NCI-H1417 (cell line): ENCODE measurements at places on chromosomes 16 and 17.
A peak's percentile ranks its signal among the peaks of the same experiment; 100 is the strongest.

DNA sequence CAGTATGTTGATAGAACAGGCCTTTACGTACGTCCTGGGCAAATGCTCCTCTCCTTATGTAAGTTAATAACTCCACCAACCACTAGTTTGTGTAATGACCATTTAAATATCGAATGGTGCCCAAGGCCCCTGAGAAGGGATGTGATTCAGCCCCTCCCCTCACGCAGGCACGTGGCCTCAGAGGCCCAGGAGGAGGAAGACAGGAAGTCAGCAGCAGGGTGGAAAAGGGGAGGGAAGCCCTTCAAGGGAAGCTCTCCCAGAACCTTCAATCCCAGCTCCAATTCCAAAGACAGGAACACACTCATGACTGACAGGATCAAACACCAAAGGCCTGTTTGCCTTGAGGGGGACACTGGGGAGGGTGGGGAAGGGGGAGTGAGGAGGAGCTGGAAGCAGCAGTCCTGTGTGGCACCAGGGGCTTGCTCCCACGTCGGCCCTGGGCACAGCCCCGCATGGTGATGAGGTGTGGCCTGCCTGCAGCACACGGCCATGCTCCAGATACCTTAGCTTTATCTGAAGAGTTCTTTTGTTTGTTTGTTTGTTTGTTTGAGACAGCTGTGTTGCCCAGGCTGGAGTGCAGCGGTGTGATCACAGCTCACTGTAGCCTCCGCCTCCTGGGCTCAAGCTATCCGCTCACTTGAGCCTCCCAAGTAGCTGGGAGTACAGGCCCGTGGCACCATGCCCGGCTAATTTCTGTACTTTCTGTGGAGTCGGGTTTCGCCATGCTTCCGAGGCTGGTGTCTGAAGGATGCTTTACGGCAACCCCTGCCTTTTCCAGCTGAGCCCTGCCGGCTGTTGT is 105.0 kb downstream of the ZNF778 start:
- peak; percentile 46 for DNase-seq

- no peak for DNase-seq
Observed at GRCh38 chr17:44961921-44962350, 6.2 kb downstream of the C1QL1 start.

DNA sequence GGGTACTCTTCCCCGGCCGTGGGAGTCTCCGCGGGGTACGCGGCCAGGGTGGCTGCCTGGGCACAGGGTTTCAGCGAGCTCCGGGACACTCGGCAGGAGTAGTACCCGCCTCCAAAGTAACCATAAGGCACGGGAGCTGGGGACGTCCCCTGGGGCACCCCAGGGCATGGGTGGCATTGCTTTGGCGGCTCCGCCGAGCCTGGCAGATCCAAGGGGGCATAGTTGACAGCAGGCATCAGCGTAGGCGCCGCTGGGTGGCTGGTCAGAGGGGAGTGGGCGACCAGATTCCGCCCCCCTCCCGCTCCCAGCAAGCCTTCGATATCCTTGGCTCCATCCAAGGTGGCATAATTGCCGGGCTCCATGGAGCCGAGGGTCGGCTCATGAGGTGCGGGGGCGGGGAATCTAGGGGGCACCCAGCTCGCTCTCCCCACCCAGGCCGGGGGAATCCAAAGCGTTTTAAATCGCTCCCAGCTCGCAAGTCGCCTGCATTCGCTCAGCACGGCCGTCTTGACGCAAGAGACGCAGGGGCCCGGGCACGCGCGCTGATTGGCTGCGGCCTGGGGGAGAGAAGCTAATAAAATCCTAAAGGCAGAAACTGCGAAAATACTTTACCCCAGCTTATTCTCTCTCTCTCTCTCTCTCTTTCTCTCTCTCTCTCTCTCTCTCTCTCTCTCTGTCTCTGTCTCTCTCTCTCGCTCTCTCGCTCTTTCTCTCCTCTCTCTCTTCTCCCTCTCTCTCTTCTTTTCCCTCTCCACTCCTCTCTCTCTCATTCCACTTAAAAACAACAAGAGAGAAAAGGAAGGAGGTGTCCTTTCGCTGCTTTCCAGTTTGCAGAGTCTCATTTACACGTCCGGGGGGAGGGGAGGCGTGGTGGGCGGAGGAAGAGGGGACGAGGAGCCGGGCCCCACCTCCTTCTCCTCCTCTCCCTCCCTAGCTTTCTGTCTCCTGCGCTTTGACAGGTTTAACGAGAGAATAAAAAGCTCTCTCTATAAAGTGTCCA is at the start of gene HOXB13:
HOXB13 (minus strand) TSS at position 519 of the 1,000 bp plus-strand sequence; CDS start at position 362, 157 bp downstream.
- peak; percentile 72 for DNase-seq

DNA sequence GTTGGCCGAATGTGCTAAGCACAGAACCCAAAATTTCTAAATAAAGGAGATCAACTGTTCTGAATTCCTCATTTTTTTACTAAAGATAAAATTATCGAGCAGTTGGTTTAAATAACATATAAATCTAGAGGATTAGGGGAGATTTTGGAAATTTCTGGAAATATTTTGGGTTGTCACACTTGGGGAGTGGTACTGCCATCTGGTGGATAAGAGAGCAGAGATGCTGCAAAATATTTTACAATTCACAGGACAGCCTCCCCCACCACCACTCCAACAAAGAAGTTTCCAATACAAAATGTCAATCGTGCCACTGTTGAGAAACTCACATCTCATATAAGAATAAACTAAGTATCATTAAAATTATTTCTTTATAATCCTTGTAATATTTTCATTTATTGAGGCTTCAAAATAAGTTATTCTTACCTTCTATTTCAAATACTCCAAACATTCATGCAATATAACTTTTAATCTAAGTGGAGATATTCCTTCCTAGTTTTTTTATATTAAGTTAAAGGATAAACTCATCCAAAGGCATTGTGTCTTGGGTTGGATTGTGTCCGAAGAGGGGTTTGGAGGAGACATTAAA is 17.0 kb upstream of the ABCA8 start:
- no peak for DNase-seq

DNA sequence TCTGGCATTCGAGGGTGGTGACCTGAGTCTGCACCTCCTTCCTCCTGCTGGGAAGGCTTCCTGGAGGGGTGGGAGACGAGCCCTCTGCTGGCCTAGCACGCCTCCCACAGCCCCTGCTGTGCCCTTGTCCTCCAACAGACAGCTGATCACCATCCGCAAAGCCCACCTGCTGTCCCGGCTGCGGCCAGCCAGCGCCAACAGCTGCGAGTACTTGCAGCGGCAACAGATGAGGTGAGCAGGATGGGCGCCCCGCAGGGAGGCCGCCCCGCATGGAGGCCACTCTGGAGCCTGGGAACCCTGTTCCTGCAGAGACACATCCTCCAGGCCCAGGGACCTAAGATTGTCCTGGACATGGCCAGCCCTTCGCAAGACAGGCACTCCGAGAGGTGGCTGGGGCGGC is 21.6 kb downstream of the UBALD1 start:
- peak; percentile 83 for DNase-seq

- DNase-seq, result peak; percentile 62
Observed at GRCh38 chr16:19524616-19525384, 1.1 kb downstream of the CCP110 start.

DNA sequence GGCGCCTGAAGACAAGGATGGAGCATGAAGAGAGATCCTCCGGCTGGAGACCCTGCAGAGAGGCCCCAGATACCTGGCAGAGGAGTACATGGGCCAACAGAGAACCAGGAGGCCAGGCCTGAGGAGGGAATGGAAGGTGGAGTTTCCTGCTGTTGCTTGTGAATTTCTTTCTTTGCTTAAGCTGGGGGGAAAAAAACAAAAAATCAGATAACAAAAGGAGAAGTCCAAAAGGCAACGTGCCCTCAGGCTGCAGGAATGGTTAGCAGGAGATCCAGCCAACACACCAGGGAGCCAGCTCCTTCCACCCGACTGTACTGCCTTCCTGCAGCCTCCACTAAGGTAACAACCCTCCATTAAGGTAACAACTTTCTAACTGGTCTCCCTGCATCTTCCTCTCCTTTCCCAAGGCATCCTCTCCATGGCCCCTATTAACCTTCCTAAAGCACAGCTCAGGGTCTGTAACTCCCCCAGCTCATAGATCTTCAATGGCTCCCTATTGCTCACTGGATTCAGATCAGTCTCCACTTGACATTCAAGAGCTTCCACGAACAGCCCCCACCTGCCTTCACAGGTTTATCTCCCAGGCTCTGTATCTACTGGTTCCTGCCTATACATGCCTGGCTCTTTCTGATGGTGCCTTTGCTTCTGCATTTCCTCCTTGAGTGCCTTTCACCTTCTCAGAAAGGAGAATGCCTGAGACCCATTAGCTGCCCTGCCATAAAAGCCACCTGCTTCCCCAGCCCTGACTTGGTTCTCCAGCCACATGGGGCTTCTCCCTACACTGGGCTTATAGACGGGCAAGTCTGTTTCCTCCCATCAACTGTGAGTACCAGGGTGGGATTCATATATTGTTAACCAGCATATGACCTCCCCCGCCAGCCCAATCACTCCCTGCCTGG is 725 bp upstream of the ARL5C start:
- DNase-seq, result no peak

GRCh38 chr16:79104567-79104966 is 496.0 kb downstream of the MAF start:
- DNase-seq, result no peak

DNA sequence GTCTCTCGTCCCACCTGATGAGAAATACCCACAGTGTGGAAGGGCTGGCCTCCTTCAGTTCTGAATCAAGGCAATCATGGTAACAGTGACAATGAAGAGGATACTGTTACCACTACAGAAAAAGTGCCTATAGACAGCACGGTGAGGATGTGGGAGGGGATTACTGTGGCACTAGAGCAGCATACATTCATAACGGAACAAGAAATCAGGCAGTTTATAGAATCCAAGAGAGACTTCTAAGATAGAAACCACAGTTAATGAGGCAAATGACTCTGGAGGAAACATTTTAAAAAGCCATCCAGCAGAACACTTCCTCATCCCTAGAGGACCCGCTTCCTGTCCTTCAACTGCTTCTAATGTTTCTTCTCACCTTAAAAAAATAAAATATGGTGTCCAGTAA is 2.7 kb downstream of the RUSF1 start:
- no peak for DNase-seq

DNA sequence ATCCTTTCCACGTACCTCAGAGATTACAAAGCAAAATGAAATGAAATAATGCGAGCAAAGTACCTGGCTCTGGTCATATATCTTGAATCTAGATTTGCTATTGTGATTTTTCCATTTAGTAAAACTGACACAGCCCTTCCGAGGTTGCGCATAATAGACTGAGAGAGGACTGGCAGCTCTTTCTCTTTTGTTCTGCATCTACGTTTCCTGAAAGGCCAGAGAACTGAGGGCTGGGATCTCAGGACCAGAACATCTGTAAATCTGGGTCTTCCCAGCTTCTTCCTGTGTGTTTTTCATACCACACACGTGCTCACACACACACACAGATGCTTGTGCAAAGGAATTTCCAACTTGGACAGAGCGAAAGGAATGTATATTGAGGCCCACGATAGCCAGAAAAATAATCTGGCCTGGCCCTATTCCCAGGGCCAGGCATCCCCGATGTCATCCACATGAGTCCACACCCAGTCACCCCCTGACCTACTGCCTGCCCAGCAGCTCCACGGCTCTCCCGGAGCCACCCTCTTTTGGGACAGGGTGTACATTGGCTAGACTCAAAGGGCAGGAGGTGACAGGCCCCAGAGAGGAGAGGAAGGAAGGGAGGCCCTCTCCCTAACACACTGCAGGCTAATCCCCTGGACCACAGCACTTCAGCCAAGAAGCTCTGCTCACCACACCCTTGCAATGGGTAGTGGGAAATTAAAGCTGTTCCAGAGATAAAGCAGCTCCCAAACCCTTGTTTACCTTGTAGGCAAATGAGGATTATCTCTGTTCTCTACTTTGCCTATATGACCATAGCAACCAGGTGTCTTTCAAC is 41.8 kb downstream of the NOL11 start:
- DNase-seq, result no peak

DNA sequence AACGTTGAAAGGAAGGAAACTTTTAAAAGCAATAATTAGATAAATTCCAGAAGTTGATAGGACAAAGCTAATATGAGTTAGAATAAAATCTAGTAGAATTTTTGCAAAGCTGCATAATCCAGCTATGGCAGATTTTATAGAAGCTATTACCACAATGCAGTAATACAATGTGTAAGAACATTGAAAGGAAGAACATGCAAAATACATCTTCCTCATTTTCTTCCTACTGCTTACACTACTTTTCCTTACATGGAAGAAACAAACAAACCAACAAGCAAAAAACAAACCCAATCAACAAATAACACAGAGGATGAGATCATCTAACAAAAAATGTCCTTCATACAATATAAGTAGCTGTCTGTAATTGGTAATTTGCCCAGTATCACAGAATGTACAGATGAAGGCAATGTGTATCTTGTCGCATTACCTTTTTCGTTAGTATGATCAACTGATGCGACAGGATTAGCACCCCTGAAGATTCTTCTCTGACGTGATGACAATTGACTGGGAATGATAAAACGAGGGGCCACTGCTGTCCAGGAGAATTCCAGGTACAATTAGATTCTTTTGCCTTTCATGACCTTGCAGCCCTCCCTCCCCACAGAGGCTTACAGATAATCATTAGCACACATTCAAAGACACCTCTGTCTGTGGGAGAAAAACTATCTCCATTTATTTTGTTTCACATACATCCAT is 21.2 kb upstream of the LRRC37A start:
- no peak for DNase-seq

DNA sequence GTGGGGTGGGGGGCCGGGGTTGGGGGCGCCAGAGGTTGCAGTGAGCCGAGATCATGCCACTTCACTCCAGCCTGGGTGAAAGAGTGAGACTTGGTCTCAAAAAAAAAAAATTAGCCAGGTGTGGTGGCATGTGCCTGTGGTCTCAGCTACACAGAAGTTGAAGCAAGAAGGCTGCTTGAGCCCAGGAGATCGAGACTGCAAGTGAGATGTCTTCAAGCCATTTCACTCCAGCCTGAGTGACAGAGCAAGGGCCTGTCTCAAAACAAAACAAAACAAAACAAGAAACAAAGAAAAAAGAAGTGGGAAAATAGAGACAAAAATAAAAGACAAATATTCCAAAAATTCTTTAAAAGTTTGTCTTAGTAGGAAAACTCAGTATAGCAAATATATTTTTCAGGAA is 135.1 kb upstream of the CORO6 start:
- no peak for DNase-seq

GRCh38 chr16:832652-833336 is 32.3 kb upstream of the GNG13 start:
- DNase-seq, result no peak

DNA sequence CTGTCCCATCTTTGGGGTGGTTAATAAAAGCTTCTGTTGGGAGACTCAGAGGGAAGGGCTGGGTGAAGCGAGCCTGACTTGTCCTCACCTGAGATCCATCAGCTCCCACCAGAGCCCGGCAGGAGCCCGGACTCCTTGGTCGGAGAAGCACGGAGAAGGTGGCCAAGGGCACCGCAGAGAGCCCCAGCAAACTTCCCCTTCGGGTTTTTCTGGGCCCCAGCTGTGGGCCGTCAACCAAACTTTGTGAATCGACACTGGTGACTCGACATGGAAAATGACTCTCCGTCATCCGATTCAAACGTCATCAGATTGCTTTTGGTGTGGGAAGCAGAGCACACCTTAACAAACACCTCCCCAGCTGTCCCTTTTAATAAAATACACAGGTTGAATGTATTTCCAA is 21.4 kb downstream of the ENPP7 start:
- no peak for DNase-seq

- no peak for DNase-seq
Observed at GRCh38 chr17:46862949-46863348, 11.6 kb downstream of the WNT9B start.
